ENCODE measurements at places on chromosomes 12 and 14.
A peak's percentile ranks its signal among the peaks of the same experiment; 100 is the strongest.

DNA sequence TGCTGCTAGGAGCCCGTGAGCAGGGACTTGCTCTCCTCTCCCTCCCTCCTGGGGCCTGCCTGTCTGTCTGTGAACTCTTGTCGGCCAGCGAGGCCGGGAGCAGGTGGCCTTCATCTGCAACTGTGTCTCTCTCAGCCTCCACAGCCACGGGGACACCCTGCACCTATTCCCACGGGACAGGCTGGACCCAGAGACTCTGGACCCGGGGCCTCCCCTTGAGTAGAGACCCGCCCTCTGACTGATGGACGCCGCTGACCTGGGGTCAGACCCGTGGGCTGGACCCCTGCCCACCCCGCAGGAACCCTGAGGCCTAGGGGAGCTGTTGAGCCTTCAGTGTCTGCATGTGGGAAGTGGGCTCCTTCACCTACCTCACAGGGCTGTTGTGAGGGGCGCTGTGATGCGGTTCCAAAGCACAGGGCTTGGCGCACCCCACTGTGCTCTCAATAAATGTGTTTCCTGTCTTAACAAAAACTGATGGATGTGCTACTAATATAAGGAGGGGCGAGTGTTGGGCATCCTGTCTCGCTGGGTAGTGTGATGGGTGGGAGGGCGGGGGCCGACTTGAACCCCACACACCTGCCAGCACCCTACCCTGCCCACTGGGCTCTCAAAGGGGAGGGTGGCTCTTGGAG lies 34.8 kb downstream of the MEG3 start:
- no peak for DNase-seq

DNA sequence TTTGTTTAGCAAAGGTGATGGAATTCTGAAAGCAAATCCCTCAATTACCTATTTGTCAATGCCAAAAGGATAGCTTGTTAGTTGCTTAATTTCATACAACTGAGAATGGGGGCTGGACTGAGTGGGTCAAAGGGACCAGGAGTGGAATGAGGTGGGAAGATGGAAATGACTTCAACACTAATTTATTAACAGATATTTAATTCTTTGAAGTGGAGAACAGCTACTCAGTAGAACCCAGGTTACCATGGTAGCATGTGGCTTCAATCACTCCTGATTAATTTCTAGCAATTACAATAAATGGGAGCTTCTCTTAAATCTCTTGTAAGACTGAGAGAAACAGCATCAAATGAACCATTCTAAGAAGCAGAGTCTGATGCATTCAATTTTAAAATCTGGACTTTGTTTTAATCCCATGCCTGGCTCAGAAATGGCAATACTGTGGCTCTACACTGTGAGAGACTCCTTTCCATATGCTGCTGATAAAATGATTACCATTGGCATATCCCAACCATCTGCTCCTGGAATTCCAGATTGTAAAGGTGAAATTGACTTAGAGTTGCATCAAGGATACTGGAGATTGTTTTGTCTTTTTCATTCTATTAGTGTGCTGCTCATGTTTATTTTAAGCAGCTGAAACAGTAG lies 607.8 kb downstream of the SNAPC1 start:
- DNase-seq, result no peak

- peak; percentile 89 for DNase-seq
Measured at GRCh38 chr12:570435-570920, 92.8 kb downstream of the NINJ2 start.

DNA sequence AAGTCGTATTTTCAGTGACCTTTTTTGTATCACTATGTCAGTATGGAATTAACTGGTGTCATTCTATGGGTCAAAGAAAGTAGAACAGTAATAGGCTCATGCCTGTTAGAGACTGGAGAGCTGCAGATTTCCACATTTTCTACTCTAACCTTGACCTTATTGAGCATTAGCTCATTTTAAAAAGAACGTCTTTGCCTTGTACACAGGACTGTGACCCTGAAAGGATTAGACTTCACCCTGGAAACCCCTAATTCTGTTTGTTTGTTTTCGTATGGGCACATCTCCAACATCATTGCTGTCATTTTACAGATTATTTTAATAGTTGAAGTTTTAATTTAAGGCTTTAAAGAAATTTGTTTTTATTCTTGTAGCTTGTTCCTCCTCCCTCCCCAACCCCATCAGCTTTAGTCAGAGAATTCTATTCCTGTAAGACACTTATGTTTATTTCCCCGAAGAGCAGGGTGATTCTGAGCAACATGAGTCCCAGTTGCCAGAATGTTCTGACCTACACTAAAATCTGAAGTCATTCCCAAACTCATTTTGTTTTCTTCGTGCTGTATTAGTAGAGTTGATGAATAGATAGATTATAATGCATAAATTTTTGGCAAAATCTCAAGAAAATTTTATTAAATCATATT lies 451.3 kb downstream of the FOXG1 start:
- no peak for DNase-seq

DNA sequence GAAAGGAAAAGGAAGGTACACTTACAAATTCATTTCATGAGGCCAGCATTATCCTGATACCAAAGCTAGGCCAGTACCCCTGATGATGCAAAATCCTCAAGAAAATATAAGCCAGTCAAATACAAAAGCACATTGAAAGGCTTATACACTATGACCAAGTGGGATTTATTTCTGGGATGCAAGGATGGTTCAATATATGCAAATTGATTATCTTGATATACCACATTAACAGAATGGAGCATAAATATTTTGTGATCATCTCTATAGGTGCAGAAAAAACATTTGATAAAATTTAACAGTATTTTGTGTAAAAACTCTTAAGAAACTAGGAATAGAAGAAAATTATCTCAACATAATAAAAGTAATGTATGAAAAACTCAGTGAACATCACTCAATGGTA lies 97.0 kb upstream of the BCAT1 start:
- DNase-seq, result no peak

All from RPMI7951 (cell line).